ENCODE measurements at places on chromosomes 12 and 14.

- H3K4me3 ChIP-seq, result no peak overlapping the region
- peaks cover 7% of the 10 kb centered on the region for H3K27me3 ChIP-seq
- no peaks in the 10 kb centered on the region for H3K36me3 ChIP-seq
- H3K27ac ChIP-seq, result no peak overlapping the region
- H3K4me1 ChIP-seq, result peaks cover 2% of the 10 kb centered on the region
Observed at GRCh38 chr14:103545915-103546651, 16.4 kb downstream of the BAG5 start.

DNA sequence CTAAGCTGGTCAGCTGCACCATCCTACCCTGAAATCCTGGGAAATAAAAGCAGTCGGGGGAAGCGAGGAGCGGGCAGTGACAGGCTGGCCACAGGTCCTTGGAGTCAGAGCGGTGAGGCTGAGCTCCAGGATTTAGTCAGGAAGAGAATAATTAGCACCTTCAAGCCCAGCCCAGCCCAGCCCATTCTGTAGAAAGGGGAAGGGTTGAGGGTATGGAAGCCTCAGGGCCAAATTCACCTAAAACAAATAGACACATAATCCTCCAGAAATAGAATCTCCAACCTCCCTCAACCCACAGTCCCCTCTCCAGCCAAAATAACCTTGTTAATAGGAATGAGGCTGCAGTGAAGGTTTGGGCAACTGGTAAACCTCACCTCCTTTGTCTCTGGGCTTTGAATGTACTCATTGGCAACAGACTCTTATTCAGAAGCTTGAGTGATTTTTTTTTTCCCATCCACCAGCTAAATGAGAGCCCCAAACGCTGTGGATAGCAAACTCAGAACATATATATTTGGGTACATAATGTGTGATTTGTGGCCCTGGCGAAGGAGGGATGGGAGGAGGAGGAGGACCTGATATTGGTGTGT is 334.1 kb downstream of the DPF3 start:
- H3K27me3 ChIP-seq, result no peaks in the 10 kb centered on the region
- no peaks in the 10 kb centered on the region for H3K36me3 ChIP-seq
- H3K4me1 ChIP-seq, result no peaks in the 10 kb centered on the region
- no peak for DNase-seq

- no peaks in the 10 kb centered on the region for H3K4me1 ChIP-seq
- no peaks in the 10 kb centered on the region for H3K36me3 ChIP-seq
- H3K4me3 ChIP-seq, result no peak overlapping the region
- no peak for DNase-seq
- H3K27ac ChIP-seq, result no peak overlapping the region
Observed at GRCh38 chr14:55417955-55418354, 6.3 kb upstream of the ATG14 start.

DNA sequence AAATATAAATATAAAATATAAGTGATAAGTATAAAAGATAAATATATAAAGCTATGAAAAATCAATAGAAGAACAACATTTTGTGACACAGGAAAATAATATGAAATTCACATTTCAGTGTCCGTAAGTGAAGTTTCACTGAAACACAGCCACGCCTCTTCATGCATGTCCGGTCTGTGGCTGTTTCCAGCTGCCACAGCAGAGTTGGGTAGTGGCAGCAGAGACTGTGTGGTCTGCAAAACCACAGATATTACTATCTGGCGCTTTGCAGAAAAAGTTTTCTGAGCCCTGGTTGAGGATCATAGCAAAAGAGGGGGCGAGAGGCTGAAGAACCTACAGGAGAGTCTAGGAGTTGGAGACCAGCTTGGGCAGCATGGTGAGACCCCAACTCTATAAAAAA is 780 bp downstream of the SERPINA4 start:
- no peaks in the 10 kb centered on the region for H3K36me3 ChIP-seq
- H3K27me3 ChIP-seq, result no peaks in the 10 kb centered on the region
- no peaks in the 10 kb centered on the region for H3K4me1 ChIP-seq

GRCh38 chr12:111248236-111249017 is 120.5 kb downstream of the PHETA1 start:
- H3K27me3 ChIP-seq, result no peaks in the 10 kb centered on the region
- no peaks in the 10 kb centered on the region for H3K36me3 ChIP-seq
- no peak overlapping the region for H3K4me3 ChIP-seq
- H3K27ac ChIP-seq, result no peak overlapping the region

DNA sequence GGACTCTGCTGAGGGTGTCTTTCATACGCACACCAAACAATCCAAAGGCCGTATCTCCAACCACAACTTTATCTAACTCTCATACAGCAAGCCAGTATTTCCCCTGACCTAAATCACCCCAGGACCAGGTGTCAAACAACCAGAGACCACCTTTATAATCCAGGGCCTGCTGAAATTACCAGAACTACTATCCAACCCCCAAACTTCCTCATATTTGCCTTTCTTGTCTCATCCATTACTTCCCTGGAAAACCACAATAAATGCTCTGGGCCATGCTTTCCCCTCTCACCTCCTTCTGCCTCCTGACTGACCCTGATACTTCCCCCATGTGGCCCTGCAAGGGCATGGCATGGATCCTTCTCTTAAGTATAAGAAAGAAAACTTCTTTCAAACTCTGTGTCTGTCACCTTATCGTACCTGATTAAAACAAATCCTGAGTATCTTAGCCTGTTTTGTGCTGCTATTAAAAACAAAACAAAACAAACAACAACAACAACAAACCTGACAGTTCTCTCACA is 44.7 kb upstream of the CRACR2A start:
- no peak overlapping the region for H3K27ac ChIP-seq
- no peak overlapping the region for H3K4me3 ChIP-seq

DNA sequence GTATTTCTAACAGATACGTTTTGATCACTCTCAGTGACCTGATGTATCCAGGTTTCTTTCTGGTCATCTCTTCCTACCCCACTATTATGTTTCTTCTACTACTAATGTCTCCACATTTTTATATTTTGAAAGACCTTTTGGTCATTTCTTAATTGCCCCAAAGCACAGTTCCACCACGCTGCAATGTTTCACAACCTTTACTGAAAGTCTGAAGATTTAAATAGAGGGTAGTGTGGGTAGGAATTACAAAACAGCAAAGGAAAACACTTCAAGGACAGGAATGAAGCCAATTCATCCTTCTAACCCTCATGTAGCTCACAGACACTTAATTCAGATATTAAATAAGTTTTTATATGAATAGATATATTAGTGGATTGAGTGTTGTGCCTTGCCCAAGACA is 36.1 kb upstream of the SLC16A7 start:
- no peak overlapping the region for H3K27ac ChIP-seq
- no peaks in the 10 kb centered on the region for H3K36me3 ChIP-seq
- H3K4me1 ChIP-seq, result no peaks in the 10 kb centered on the region
- no peaks in the 10 kb centered on the region for H3K27me3 ChIP-seq
- DNase-seq, result no peak
- H3K4me3 ChIP-seq, result no peak overlapping the region

DNA sequence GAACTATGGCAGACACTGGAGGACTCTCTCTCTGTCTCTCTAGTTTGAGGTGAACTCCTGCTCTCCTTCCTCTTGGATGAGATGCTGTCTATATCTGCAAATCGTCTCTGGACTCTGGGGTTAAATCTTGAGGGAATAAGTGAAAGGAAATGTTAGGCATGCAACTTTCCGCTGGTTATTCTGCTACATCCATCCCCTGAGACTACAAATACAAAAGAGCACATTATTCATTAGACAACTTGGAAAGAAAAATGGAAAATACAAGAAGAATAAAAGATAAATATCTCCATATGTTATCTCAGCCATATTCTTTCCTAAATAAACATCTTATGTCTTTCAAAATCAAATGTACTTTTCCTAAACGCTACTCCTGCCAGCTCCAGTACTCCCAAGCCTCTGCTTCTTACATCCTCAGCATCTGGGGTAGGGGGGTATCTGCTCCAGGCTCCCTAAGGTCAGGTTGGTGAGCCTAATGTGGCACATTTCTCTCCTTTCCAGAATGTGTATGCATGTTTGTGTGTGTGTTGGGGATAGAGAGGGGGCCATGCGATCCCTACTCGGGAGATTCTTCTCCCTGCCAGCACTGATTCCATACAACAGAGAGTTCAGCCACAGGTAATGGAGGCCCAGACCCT is 102.9 kb upstream of the FSCB start:
- H3K4me3 ChIP-seq, result no peak overlapping the region
- H3K36me3 ChIP-seq, result no peaks in the 10 kb centered on the region
- no peaks in the 10 kb centered on the region for H3K4me1 ChIP-seq
- no peak overlapping the region for H3K27ac ChIP-seq

GRCh38 chr12:102962986-102963385 is 5.5 kb downstream of the ASCL1 start:
- H3K27ac ChIP-seq, result no peak overlapping the region
- H3K4me1 ChIP-seq, result no peaks in the 10 kb centered on the region
- no peak overlapping the region for H3K4me3 ChIP-seq
- H3K27me3 ChIP-seq, result peaks cover 75% of the 10 kb centered on the region
- H3K36me3 ChIP-seq, result no peaks in the 10 kb centered on the region

DNA sequence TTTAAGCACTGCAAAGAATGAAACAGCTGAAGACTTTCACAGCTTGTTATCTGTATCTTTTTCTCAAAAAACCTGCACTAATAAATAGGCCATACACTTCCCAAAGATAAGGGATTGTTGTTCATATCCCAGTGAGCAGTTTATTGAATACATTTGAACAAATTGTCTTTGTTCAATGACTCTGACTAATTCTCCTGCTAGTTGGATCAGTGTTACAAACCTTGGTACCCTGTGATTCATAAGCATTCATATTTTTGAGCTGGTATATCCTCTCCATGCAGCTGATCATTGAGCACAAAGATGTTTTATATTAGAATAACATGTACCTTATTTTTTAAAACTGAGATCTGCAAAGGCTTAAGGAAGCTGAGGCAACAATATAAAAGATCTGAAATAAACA is 58.9 kb upstream of the FSCB start:
- no peaks in the 10 kb centered on the region for H3K4me1 ChIP-seq
- no peaks in the 10 kb centered on the region for H3K36me3 ChIP-seq
- no peak overlapping the region for H3K27ac ChIP-seq
- H3K4me3 ChIP-seq, result no peak overlapping the region

GRCh38 chr12:102347811-102348210 is 132.6 kb downstream of the IGF1 start:
- no peak for DNase-seq
- no peaks in the 10 kb centered on the region for H3K36me3 ChIP-seq
- H3K4me1 ChIP-seq, result no peaks in the 10 kb centered on the region
- no peak overlapping the region for H3K27ac ChIP-seq

GRCh38 chr12:20451761-20452160 is 83.4 kb downstream of the PDE3A start:
- no peaks in the 10 kb centered on the region for H3K27me3 ChIP-seq
- H3K4me1 ChIP-seq, result no peaks in the 10 kb centered on the region
- no peak overlapping the region for H3K4me3 ChIP-seq
- no peak overlapping the region for H3K27ac ChIP-seq
- H3K36me3 ChIP-seq, result no peaks in the 10 kb centered on the region

DNA sequence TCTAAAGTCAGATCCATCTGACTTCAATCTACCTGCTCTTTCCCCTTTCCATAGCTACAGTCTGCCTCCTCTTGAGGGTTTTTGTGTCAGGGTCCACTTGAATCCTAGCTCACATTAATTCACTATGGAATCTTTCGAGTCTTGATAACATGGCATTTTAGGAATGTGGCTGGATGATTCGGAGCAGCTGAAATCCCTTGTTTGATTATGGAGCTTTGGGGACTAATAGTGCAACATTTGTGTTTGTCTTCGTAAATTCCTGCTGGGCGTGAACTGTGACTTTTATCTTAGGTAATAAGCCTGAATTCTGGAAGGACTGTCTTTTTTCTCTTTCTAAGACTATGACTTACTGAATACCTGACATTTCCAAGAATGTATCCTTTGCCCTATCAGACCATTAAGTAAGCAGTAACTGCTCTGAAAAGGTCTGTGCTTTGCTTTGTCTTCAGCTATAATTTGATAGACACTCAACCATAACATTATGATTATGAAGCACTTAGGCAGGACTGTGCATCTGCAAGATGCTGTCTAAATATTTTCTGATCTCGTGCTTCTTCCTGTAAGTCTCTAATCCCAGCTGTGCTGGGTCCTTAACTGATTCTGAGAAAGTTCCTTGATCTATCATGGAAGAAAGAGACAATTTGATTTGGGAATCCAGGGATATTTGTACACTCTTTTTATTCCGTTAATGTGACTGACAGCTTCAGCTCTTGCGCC is 19.0 kb upstream of the PELI2 start:
- DNase-seq, result no peak
- no peak overlapping the region for H3K27ac ChIP-seq
- no peaks in the 10 kb centered on the region for H3K36me3 ChIP-seq
- no peak overlapping the region for H3K4me3 ChIP-seq

GRCh38 chr12:68031881-68032739 is 42.9 kb downstream of the IFNG-AS1 start:
- H3K36me3 ChIP-seq, result no peaks in the 10 kb centered on the region
- H3K4me3 ChIP-seq, result no peak overlapping the region
- no peak for DNase-seq

GRCh38 chr12:58479401-58479800 is 440.9 kb downstream of the LRIG3 start:
- no peaks in the 10 kb centered on the region for H3K4me1 ChIP-seq
- H3K4me3 ChIP-seq, result no peak overlapping the region
- H3K36me3 ChIP-seq, result no peaks in the 10 kb centered on the region
- no peak for DNase-seq

DNA sequence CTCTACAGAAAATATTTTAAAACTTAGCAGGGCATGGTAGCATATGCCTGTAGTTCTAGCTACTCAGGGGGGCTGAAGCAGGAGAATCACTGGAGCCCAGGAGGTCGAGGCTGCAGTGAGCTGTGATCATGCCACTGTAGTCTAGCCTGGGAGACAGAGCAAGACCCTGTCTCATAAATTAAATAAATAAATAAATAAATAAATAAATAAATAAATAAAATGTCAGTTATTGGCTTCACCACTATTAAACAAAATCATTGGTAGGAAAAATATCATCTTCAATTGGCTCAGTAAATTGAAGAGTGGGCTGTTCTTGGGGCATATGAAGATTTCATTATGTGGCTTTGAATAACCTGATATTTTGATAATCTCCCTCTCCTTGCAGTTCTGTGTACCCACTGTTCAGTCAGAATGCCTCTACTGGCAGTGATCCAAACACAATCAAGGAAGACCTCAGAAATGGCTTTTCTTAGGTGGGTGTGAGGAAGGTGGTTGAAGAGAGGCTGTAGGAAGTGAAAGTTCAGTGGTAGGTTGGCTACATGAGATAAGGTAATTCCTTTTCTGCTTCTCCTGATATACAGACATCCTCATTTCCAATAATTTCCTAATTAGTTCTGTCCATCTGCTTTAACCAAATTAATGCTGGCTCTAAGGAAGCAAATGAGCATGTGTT is 175.8 kb downstream of the MSRB3 start:
- H3K4me3 ChIP-seq, result no peak overlapping the region
- no peaks in the 10 kb centered on the region for H3K4me1 ChIP-seq
- no peaks in the 10 kb centered on the region for H3K36me3 ChIP-seq
- H3K27ac ChIP-seq, result no peak overlapping the region
- no peaks in the 10 kb centered on the region for H3K27me3 ChIP-seq
- DNase-seq, result no peak

- H3K36me3 ChIP-seq, result peaks cover 10% of the 10 kb centered on the region
- no peak for DNase-seq
- no peaks in the 10 kb centered on the region for H3K4me1 ChIP-seq
- H3K27ac ChIP-seq, result no peak overlapping the region
Observed at GRCh38 chr12:94994312-94994711, 9.2 kb downstream of the NDUFA12 start.

- no peaks in the 10 kb centered on the region for H3K27me3 ChIP-seq
- H3K36me3 ChIP-seq, result no peaks in the 10 kb centered on the region
- H3K4me1 ChIP-seq, result no peaks in the 10 kb centered on the region
- no peak overlapping the region for H3K4me3 ChIP-seq
- DNase-seq, result no peak
Observed at GRCh38 chr12:129119537-129119936, 266.3 kb downstream of the GLT1D1 start.

All from thymus (tissue), 14 donors.